ENCODE measurements at places on chromosomes 16 and 17.
A peak's percentile ranks its signal among the peaks of the same experiment; 100 is the strongest.

- DNase-seq: no peak
Observed at GRCh38 chr16:55021595-55022475, 91.2 kb downstream of the IRX5 start.

GRCh38 chr16:54462151-54462651, 175.6 kb upstream of the IRX3 start:
- no peak for DNase-seq

GRCh38 chr17:67594115-67594880, 123.4 kb upstream of the NOL11 start:
- DNase-seq: no peak

- no peak for DNase-seq
Observed at GRCh38 chr16:10504404-10504885, 76.0 kb downstream of the EMP2 start.

DNA sequence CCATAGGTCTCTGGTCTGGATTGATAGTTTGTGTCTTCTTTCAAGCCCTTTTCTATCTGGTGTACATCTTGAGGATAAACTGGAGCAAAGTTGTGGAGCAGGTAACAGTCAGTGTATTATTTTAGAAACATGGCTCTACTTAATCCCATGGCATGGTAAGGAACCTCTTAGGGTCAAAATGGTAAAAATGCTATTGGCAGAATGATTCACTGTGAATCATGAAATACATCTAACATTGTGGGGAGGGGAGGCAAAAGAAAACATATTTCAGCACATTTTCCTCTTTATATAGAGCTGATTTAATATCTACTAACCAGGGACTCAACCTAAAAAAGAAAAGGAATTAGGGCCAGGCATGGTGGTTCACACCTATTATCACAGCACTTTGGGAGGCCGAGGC, 17.9 kb upstream of the ALDH3A2 start:
- no peak for DNase-seq

- no peak for DNase-seq
Observed at GRCh38 chr16:51244887-51245657, 94.0 kb upstream of the SALL1 start.

DNA sequence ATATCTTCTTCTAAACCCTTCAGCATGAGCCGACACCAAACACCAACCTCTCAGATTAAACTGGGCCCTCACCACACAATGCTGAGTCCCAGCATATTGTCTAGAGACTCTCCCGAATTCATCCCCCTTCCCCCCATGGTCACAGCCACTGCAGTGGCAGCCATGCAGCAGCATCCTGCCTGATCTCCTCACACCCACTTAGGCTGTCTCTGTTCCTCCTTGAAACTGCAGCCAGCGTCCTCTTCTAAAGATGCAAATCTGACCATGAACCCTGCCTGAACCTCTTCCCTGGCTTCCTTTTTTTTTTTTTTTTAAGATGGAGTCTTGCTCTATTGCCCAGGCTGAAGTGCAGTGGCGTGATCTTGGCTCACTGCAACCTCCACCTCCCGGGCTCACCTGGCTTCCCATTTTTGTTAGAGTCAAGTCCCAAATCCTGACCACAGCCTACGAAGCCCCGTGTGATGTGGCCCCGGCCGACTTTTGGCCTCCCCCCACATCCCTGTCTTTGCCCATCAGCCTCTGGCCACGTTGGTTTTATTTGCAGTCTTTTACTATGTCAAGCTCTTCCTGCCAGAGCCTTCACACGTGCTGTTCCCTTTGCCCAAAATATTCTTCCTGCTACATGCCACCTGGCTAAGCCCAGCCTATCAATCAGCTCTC, 2.8 kb downstream of the FA2H start:
- peak; percentile 64 for DNase-seq

DNA sequence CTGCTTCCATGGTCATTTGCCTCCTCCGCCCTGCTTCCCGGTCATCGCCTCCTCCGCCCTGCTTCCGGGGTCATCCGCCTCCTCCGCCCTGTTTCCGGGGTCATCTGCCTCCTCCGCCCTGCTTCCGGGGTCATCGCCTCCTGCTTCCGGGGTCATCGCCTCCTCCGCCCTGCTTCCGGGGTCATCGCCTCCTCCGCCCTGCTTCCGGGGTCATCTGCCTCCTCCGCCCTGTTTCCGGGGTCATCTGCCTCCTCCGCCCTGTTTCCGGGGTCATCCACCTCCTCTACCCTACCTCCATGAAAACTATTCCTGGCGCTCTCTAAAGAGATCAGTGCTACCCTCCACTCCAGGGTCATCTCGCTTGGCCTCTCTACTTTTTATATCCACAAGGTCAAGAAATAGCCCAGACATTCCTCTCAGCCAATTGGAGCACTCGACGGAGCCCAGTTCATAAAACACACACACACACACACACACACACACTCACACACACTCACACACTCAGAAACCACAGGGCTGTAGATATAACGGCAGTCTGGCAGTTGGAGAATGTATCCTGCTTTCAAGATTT, 44.8 kb downstream of the TRARG1 start:
- DNase-seq: no peak

- peak; percentile 50 for DNase-seq
Observed at GRCh38 chr16:4693956-4694641, 737 bp downstream of the NUDT16L1 start.

DNA sequence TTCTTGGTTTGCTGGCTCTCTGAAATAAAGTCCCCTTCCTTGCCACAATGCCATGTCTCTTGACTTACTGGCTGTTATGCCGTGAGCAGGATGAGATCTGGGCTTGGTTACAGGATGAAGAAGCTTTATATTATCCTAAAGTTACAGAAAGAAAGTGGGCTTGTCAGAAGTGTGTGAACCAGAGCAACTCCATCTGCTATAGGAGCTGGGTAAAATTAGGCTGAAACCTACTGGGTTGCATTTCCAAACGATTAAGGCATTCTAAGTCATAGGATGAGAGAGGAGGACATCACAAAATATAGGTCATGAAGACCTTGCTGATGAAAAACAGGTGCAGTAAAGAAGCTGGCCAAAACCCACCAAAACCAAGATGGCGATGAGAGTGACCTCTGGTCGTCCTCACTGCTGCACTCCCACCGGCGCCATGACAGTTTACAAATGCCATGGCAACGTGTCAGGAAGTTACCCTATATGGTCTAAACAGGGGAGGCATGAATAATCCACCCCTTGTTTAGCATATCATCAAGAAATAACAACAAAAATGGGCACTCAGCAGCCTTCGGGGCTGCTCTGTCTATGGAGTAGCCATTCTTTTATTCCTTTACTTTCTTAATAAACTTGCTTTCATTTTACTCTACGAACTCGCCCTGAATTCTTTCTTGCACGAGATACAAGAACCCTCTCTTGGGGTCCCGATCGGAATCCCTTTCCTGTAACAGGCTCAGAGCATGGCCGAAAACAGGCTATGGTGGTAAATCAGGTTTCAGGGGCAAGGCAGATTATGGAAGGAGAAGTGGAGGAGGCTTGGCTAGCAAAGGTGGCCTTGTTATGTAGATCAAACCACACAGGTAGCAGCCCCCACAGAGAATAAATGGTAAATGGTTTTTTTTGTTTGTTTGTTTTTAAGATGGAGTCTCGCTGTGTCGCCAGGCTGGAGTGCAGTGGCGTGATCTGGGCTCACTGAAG, 81.3 kb upstream of the C16orf82 start:
- no peak for DNase-seq

Measured in GM18507 (cell line).